ENCODE measurements at places on chromosomes 16 and 17.

GRCh38 chr16:48212033-48212432 lies 32.1 kb upstream of the LONP2 start:
- DNase-seq = no peak

GRCh38 chr17:1714980-1715802 lies 5.0 kb upstream of the TLCD2 start:
- DNase-seq = peak; percentile 95

- DNase-seq = no peak
Observed at GRCh38 chr17:77716289-77716926, 242.1 kb upstream of the TNRC6C start.

DNA sequence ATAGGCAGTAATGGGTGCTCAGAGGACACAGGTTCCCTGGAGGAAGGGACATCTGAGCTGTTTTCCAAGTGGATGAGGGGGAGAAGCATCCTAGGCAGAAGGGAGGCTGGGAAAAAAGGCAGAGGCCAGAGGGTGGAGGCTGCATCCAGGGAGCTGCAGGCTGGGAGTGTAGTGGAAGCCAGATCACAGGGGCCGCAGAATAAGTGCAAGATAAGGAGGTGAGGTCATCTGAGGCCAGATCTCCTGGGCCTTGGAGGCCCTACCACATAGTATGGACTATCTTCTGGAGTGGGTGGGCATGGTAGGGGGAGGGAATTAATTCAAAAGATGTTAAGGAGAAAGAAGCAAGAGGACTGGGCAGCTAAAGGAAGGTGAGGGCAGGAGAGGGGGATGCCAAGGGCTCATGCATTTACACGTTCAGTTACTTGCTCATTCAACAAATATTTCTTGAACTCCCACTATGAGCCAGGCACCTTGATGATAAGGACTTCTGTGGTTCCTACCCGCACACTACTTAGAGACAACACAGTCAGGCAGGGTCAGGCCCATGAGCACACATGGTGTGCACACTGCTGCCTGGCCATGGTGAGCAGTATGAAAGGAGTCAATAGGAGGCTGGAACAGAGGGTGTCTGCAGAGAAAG lies 2.4 kb upstream of the RIPOR1 start:
- DNase-seq = no peak

- DNase-seq = no peak
Observed at GRCh38 chr16:87384162-87384874, 742 bp upstream of the FBXO31 start.

- no peak for DNase-seq
Observed at GRCh38 chr16:5040451-5040850, 6.7 kb upstream of the NAGPA start.

DNA sequence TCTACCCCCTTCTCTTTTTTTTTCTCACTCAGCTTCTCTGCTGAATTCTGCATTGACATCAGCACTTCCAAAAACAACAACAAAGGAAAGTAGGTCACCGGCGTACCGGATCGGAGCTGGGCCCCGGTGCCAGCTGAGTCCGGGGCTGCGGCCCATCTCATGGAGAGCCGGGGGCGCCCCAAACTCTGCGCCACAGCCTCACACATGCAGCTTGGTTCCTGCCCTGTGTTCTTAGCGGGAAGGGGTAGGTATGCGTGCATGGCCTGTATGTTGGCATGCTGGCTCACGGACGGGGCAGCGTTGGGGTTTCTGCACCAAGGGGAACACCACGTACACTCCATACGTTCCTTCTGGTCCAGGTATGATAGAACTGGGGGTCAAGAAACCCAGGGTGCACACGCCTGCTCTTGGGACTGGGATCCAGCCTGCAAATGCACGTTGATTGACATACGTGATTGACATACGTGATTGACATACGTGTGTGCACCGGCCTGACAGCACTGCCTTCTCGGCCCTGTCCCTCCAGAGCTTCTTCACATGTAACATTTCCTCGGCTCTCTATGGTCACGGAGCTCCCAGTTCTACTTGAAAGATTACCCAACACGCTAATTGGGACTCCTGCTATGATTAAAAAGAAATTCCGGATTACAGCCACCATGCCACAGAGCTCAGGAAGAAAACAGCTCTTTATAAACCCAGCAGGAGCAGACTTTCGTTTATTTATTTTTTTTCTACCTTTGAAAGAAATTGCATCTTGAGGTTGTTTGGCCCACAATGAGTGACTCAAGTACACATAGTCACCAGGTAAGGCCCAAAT lies 88.7 kb downstream of the RPA1 start:
- DNase-seq = no peak

DNA sequence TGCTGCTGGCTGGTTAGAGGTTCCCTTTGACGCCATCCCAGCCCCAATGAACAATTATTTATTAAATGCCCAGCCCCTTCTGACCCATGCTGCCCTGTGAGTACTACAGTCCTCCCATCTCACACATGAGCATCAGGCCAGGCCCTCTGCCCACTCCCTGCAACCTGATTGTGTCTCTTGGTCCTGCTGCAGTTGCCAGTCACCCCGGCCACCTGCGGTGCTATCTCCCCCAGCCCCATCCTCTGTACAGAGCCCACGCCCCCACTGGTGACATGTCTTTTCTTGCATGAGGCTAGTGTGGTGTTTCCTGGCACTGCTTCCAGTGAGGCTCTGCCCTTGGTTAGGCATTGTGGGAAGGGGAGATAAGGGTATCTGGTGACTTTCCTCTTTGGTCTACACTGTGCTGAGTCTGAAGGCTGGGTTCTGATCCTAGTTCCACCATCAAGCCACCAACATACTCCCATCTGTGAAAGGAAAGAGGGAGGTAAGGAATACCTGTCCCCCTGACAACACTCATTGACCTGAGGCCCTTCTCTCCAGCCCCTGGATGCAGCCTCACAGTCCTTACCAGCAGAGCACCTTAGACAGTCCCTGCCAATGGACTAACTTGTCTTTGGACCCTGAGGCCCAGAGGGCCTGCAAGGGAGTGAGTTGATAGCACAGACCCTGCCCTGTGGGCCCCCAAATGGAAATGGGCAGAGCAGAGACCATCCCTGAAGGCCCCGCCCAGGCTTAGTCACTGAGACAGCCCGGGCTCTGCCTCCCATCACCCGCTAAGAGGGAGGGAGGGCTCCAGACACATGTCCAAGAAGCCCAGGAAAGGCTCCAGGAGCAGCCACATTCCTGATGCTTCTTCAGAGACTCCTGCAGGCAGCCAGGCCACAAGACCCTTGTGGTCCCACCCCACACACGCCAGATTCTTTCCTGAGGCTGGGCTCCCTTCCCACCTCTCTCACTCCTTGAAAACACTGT lies 11.3 kb downstream of the CX3CL1 start:
- peak; percentile 77 for DNase-seq

GRCh38 chr16:7268182-7268581 lies 64.5 kb upstream of the RBFOX1 start:
- DNase-seq = no peak

GRCh38 chr16:4574919-4575705 lies 19.0 kb downstream of the C16orf96 start:
- no peak for DNase-seq

DNA sequence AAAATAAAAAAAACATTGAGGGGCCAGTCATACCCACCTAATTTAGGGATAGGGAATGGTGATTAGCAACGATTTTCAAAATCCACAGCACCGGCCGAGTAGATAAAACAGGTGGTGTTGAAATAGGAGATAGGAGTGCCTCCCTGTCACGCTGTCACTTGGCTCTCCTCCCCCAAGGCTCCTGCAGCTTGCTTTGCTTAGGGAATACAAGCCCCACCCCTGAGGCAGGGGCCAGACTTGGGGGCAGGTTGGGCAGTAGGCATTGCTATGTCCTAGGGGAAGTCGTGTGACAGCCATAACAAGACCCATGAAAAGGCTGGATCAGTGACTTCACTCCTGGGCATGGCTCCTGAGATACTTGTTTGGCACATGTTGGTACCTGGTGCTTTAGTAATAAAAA lies 25.8 kb downstream of the POLR2A start:
- DNase-seq = no peak

- no peak for DNase-seq
Observed at GRCh38 chr17:56891751-56892150, 22.1 kb downstream of the TRIM25 start.
